SK-N-SH (cell line): ENCODE measurements at places on chromosomes 6 and 20. TPM values are rescaled to one million over a fixed set of nuclear protein-coding genes. Genes with fewer than 3 reads are reported as not detected.

DNA sequence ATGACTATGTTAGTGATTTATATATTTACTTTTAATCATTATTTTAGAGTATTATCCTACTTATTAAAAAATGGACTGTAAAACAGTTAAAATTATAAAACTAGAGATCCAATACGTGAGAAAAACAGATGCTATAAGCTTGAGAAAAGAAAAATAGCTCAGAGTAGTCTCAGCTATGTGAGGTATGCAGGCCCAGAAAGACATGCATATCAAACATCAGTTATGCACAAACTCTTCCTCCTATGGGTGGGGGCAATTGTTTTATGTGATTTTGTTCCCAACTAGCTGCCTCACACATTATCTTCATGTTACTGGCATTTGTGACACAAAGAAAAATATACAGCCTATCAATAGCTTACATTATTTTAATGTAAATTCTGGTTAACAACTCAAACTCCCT lies 28.8 kb downstream of the RARS2 start:
- H3K27me3 ChIP-seq = no peaks in the 10 kb centered on the region
- H3K4me3 ChIP-seq = no peak overlapping the region
- peaks cover 61% of the 10 kb centered on the region for H3K36me3 ChIP-seq
- no peak overlapping the region for H3K27ac ChIP-seq
- no peaks in the 10 kb centered on the region for H3K4me1 ChIP-seq

- no peak for DNase-seq
- H3K4me3 ChIP-seq = no peak overlapping the region
- H3K36me3 ChIP-seq = no peaks in the 10 kb centered on the region
Measured at GRCh38 chr6:139313784-139314545, 22.2 kb upstream of the TXLNB start.

GRCh38 chr6:40586369-40587201 lies 579 bp downstream of the LRFN2 start:
- DNase-seq = peak; percentile 72
- no peaks in the 10 kb centered on the region; the same call in 1 of the 2 replicates for H3K4me1 ChIP-seq
- H3K36me3 ChIP-seq = no peaks in the 10 kb centered on the region
- H3K4me3 ChIP-seq = peak overlapping the region; percentile 61; the same call in 1 of the 2 replicates

GRCh38 chr6:75412969-75413662 lies 80.5 kb downstream of the FILIP1 start:
- H3K27me3 ChIP-seq = no peaks in the 10 kb centered on the region
- no peaks in the 10 kb centered on the region for H3K36me3 ChIP-seq
- H3K4me1 ChIP-seq = no peaks in the 10 kb centered on the region; the same call in 1 of the 2 replicates
- H3K27ac ChIP-seq = no peak overlapping the region

- H3K4me3 ChIP-seq = no peak overlapping the region
- no peaks in the 10 kb centered on the region for H3K27me3 ChIP-seq
- DNase-seq = no peak
- peak overlapping the region; percentile 92 for H3K27ac ChIP-seq
- peaks cover 8% of the 10 kb centered on the region; the same call in 1 of the 2 replicates for H3K36me3 ChIP-seq
- H3K4me1 ChIP-seq = no peaks in the 10 kb centered on the region
Measured at GRCh38 chr6:142307963-142308748, 6.3 kb downstream of the ADGRG6 start.

DNA sequence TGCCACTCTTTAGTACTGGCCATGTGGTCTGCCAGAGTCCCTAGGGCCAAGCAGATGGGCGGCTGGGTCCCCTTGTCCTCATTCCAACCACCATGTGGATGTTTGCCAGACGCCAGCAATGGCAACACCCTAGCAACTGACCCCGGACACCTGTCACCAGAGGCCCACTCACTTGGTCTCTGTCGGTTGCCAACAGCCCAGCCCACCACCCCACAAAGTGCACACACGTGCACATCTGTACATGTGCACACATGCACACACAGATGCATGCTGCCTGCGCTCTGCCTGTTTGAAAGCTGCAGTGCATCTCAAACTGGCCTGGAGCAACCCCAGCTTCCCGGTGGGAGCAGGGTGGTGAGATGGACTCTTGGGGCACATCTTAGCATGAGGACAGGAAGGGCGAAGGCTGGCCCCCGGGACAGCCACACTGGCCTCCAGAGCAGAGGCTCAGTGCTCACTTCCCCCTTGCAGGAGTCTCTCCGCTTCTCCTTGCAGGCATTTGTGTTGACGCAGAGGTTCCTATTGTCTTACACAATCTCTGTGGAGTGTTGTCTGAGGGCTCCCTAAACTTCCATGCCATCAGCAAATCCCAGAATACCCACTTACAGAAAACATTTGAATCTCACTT lies 54.0 kb downstream of the PSMG4 start:
- H3K27me3 ChIP-seq = peaks cover 71% of the 10 kb centered on the region
- H3K4me3 ChIP-seq = no peak overlapping the region
- no peaks in the 10 kb centered on the region for H3K36me3 ChIP-seq
- H3K27ac ChIP-seq = no peak overlapping the region
- DNase-seq = peak; percentile 50

DNA sequence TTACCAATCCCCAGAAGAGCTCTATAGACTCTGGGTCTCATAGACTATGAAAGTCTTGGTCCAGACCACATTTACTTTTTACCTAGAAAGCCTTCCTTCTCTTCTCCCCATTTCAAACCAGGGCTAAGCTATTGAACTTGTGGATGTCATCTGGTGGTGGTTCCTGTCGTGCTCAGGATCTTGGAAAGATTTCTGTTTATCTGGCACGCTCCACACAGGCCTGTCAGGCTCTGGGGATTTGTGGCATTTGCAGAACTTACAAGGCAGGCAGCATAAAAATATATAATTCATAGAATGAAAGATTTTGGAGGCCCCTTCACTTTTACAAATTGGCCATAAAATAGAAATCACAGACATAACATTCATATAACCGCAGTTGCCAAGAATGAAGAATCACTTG lies 188.1 kb downstream of the UST start:
- no peaks in the 10 kb centered on the region for H3K36me3 ChIP-seq
- H3K4me3 ChIP-seq = no peak overlapping the region
- no peak for DNase-seq
- H3K4me1 ChIP-seq = no peaks in the 10 kb centered on the region

The BTNL2 gene
- not detected in 2 replicates for polyA plus RNA-seq

DNA sequence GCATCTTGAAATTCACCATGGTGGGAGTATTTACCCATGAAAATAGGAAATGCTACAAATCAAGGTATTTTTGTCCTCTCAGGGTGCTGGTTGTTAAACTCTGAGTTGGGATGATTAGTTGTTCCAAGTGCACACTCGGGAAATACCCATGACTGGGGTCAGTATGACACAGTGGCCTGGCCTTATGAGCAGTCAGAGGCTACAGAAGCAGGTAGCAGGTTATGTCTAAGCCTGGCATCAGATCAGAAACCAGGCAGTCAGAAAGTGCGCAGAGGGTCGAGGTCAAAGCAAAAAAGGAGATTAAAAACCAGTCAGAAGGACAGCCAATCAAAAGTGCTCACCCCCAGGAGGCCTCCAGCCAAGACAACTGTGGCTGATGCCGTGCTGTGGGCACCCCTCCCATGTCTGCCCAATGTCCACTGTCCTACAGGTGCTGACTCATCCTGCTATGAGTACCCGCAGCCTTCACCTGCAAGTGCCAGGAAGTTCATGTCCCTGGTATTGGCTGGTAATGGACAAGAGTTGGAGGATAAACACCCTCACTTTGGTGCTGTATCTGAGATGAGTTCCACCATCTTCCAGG lies 117.4 kb upstream of the SLC24A3 start:
- no peak overlapping the region for H3K27ac ChIP-seq
- H3K4me3 ChIP-seq = no peak overlapping the region
- no peaks in the 10 kb centered on the region for H3K36me3 ChIP-seq
- no peak for DNase-seq
- H3K4me1 ChIP-seq = no peaks in the 10 kb centered on the region

GRCh38 chr6:12068899-12069557 lies 56.9 kb downstream of the HIVEP1 start:
- no peak overlapping the region for H3K27ac ChIP-seq
- no peak overlapping the region for H3K4me3 ChIP-seq
- no peaks in the 10 kb centered on the region for H3K27me3 ChIP-seq
- H3K4me1 ChIP-seq = peaks cover 8% of the 10 kb centered on the region; the same call in 1 of the 2 replicates
- no peaks in the 10 kb centered on the region for H3K36me3 ChIP-seq
- no peak for DNase-seq

The ADGRB3 gene
- polyA plus RNA-seq = 0.12 and 0.18 TPM in 2 replicates

GRCh38 chr20:61804752-61805295 lies 260.9 kb downstream of the TAF4 start:
- H3K27ac ChIP-seq = no peak overlapping the region
- no peaks in the 10 kb centered on the region for H3K4me1 ChIP-seq
- no peaks in the 10 kb centered on the region for H3K36me3 ChIP-seq
- no peak for DNase-seq
- H3K27me3 ChIP-seq = no peaks in the 10 kb centered on the region
- no peak overlapping the region for H3K4me3 ChIP-seq

The ARHGAP40 gene
- 0.02 TPM in 1 of 2 replicates, not detected in the other for polyA plus RNA-seq

- no peaks in the 10 kb centered on the region for H3K4me1 ChIP-seq
- peaks cover 45% of the 10 kb centered on the region for H3K36me3 ChIP-seq
- no peaks in the 10 kb centered on the region for H3K27me3 ChIP-seq
- no peak for DNase-seq
Measured at GRCh38 chr6:43203029-43203717, 21.2 kb downstream of the CUL9 start.

DNA sequence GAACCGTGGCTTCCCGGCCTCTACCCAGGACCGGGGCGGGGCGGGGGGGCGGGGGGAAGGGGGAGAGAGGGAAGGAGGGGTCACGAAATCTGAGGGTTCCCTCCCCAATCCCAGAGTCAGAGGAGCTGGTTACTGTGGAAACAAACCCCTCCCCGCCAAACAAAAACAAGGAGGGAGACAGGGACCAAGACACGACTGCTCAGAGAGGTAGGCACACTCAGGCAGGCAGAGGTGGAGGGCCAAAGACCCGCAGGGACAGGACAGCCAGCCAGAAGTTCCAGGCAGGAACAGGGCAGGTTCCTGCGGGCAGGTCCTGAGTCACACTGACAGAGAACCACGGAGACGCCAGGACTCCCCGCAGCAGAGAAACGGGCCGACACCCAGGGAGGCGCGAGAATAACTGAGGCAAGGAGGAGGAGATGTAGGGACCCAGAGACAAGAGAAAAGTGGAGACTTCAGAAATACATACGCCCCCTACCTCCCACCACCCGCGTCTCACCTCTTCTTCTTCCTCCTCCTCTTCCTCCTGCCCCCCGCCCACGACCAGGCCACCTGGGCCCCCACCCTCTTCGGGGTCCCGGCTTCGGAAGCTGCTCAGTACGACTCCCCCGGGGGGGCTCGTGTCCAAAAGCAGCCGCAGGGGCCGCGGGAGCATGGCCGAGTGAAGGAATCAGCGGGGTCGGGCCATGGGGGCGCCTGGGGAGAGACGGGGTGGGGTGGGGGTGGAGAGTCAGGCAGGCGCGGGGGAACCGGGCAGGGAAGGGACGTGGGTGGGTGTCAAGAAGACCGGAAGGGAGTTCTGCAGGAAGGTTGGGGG lies 578 bp downstream of the RGL2 start:
- no peaks in the 10 kb centered on the region for H3K27me3 ChIP-seq
- H3K4me1 ChIP-seq = 0 out of 2 replicates have a peak, but pooled peaks cover 4% of the 10 kb centered on the region
- peak overlapping the region; percentile 99 for H3K27ac ChIP-seq
- H3K4me3 ChIP-seq = peak overlapping the region; percentile 89
- DNase-seq = peak; percentile 83

GRCh38 chr20:5687884-5688283 lies 62.3 kb upstream of the SHLD1 start:
- H3K36me3 ChIP-seq = no peaks in the 10 kb centered on the region
- no peaks in the 10 kb centered on the region for H3K4me1 ChIP-seq
- no peaks in the 10 kb centered on the region for H3K27me3 ChIP-seq
- H3K27ac ChIP-seq = no peak overlapping the region
- H3K4me3 ChIP-seq = no peak overlapping the region

GRCh38 chr6:75813476-75814250 lies 64.6 kb downstream of the MYO6 start:
- H3K27ac ChIP-seq = no peak overlapping the region
- H3K4me1 ChIP-seq = peaks cover 2% of the 10 kb centered on the region; the same call in 1 of the 2 replicates
- H3K4me3 ChIP-seq = no peak overlapping the region
- peaks cover 6% of the 10 kb centered on the region for H3K36me3 ChIP-seq

The TMEM200A gene
- polyA plus RNA-seq = 32.6 and 36.0 TPM in 2 replicates

DNA sequence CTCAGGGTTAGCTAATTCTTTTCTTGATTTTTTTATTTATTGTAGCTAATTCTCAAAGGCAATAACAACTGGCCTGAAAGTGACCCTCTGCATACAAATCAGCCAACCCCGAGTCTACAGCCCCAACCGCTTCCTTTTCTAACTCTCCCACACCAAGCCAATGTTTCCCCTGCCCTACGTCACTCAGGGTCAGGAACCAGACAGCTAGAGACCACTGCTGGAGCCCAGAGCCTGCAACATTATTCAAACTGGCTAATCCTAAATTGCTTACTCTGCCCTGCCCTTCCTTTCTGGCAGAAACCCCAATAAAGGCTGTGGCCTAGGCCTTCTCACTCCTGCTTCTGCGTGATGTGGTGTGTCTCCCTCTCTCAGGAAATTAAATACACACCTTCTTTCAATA lies 320.7 kb downstream of the CBLN4 start:
- no peaks in the 10 kb centered on the region for H3K36me3 ChIP-seq
- H3K4me3 ChIP-seq = no peak overlapping the region
- no peaks in the 10 kb centered on the region for H3K27me3 ChIP-seq
- no peaks in the 10 kb centered on the region for H3K4me1 ChIP-seq
- H3K27ac ChIP-seq = no peak overlapping the region

The DYNLRB1 gene
- 298 and 402 TPM in 2 replicates for polyA plus RNA-seq

DNA sequence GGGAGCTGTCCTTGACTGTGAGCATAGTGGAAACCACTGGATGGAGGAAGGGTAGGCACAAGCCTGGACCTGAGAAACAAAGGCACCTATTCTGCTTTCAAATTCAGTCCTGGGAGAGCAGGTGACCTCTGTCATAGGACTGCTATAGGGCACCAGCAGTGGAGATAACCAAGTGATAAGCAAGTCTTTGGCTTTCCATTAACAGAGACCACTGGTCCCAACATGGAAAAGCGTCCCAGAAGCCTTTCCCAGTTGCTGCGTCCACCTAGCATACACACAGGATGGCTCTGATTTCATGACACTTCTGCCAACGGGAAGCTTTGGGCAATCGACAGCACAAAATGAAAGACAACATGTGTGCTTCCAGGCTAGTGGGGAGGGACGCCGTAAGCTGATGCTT lies 8.9 kb downstream of the SLC22A3 start:
- no peak overlapping the region for H3K4me3 ChIP-seq
- no peak for DNase-seq
- H3K36me3 ChIP-seq = no peaks in the 10 kb centered on the region
- H3K27ac ChIP-seq = no peak overlapping the region

The DNAH8 gene
- under 0.01 TPM in 1 of 2 replicates, not detected in the other for polyA plus RNA-seq

GRCh38 chr6:44779130-44779826 lies 391.8 kb downstream of the CDC5L start:
- DNase-seq = no peak
- H3K36me3 ChIP-seq = no peaks in the 10 kb centered on the region
- no peaks in the 10 kb centered on the region; the same call in 1 of the 2 replicates for H3K4me1 ChIP-seq

DNA sequence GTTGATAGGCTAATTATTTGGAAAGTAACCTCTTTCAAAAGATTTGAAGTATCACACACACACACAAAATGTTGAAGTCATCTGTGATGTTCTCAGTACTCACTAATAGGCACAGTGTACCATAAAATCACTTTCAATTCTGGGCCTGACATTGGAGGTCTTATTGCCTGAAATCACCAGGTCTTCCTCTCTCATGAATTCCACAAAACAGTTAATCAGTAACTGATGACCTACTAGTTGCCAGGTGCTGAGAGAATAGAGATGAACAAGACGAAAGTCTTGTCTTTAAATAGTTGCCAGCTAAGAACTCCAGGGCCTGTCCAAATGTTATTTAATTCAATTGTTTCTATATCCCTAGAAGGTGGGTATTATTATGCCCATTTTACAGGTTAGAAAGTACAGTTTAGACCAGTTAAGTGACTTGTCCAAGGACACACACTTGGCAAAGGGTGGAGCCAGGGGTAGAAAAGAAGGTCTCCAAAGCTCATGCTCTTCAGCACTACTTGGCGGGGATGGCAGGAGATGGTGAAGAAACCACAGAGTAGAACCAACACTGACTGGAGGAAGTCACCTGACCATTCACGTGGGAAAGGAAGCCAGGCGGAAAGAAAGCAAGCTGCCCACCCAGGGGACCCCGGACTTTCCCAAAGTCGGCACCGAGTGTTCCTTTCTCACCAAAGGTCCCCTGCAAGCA lies 116.4 kb downstream of the KIF6 start:
- DNase-seq = no peak
- no peaks in the 10 kb centered on the region; the same call in 1 of the 2 replicates for H3K4me1 ChIP-seq
